NCI-H187 (cell line): ENCODE measurements at places on chromosomes 3 and 15.

DNA sequence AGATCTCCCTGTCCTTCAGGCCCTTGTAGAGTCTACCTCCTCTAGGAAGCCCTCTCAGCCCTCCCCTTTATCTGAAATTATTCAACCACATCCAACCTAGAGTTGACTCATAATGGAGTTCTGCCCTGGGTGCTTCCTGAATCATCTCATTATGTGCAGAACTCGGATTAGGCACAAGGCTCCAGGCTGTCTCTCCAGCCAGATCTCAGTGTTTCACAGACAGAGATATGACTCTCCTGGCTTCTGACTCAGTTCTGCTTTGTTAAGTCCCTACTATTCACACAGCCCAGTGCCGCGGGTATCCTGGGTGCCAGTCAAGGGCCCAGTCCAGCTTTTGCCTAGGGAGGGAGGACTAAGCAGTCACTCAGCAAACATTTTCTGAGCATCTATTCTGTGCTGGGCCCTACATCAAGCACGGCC lies 9.3 kb downstream of the STRA6 start:
- no peak for DNase-seq

GRCh38 chr15:68541743-68542142 lies 37.0 kb upstream of the CORO2B start:
- no peak for DNase-seq

DNA sequence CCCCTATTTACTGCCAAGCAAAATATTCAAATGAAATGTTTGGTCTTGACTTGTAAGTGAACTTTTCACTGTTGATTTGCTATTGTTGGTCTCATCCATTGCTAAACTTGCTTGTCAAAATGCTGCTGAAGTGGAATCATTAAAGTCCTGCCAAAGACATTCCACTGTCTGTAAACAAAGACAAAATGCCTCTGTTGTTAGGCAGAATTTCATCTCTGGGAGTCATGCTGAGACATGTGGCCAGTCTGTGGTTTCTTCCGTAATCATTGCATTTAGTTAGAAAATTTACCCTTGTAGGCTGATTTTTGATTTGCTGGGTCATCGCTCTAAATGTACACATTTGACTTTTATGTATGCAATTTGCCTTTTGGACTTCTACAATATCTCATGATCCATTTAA lies 577.7 kb downstream of the MECOM start:
- no peak for DNase-seq

GRCh38 chr3:62898530-62899496 lies 23.6 kb upstream of the CADPS start:
- no peak for DNase-seq

DNA sequence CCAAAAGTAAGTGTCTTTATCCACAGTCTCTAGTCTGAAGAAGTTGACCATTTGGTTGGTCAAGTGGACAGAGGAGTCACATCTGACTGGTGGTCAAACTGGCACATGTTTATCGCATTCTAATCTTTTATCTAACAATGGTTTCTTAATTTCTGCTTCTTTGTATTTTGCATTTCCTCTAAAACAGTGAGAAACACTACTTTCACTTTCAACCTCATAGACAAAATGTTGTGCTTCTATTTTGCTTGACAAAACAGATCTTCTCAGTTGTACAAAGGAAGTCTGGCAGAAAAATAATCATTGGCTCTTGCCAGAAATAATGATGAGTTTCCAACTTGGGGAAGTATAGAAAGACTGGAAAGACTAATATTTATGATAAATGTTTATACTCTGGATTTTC lies 103.9 kb downstream of the MME start:
- DNase-seq: no peak

DNA sequence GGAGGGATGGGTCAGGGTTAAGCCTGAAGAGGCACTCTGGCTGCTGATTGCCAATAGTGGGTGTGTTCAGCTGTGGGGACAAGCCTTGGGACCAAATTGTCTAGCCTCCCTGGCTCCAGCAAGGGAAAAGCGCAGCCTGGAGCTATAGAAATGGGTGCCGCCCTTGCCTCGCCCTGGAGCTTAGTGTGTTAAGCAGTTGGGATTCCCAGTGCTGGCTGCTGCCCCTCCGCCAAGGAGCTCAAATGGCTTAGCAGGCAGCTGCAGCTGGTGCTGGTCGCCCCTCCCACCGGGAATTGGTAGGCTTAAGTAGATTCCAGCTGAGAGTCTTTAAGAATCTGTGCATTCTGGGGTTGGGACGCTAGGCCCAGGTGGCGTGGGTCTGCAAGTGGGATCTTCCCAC lies 662.9 kb upstream of the TBL1XR1 start:
- no peak for DNase-seq

DNA sequence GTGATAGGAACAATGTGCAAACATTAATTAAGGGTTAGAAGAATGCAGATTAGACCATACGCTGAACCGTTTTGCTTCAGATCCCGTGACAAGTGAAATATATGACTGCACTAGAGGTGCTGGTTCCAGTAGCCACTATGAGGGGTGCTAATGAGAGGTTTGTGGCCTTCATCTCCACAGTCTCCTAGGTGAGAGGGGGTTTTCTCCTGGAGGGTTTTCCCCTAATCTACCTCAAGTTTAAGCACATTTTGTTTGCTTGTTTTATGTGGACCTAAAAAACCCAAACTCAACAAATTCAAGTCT lies 13.7 kb upstream of the SHF start:
- no peak for DNase-seq

- DNase-seq: no peak
Observed at GRCh38 chr3:143859465-143860203, 11.4 kb upstream of the SLC9A9 start.

DNA sequence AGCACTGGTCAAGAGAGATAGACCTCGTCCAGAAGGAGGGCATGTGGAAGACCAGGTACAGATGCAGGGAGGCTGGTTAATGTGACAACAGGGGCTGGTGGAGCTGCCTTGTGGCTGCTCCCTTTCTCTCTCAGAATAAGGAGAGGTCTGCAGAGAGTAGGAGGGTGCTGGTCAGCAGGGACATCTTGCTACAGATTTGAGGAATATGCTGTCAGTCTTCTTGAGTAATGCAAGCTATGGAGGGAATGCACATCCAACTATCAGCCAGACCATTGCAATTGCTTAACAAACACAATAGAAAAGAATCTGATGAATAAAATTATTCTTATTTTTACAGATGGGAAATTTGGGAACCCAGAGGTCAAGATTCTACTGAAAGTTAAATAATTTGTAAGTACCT lies 20.3 kb upstream of the SIAH2 start:
- no peak for DNase-seq

- DNase-seq: no peak
Observed at GRCh38 chr15:35209838-35210237, 124.7 kb upstream of the NANOGP8 start.

DNA sequence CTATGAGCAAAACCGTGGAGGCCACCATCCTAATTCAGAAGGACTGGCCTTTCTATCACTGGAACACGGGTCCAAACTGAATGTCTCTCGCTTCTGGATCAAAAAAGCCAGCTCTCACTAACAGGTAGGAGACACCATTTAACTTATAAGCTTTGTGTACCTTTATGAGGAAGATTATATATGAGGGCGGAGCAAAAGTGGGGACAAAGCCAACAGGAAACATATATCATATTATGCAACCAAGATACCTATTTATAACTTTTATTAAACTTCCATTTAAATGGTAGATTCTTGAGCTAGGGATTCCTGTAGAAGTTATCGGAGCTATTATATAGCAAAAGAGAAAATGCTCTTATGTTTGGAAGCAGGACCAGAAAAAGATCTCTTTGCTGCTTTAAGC lies 78.4 kb downstream of the IGF2BP2 start:
- DNase-seq: no peak

DNA sequence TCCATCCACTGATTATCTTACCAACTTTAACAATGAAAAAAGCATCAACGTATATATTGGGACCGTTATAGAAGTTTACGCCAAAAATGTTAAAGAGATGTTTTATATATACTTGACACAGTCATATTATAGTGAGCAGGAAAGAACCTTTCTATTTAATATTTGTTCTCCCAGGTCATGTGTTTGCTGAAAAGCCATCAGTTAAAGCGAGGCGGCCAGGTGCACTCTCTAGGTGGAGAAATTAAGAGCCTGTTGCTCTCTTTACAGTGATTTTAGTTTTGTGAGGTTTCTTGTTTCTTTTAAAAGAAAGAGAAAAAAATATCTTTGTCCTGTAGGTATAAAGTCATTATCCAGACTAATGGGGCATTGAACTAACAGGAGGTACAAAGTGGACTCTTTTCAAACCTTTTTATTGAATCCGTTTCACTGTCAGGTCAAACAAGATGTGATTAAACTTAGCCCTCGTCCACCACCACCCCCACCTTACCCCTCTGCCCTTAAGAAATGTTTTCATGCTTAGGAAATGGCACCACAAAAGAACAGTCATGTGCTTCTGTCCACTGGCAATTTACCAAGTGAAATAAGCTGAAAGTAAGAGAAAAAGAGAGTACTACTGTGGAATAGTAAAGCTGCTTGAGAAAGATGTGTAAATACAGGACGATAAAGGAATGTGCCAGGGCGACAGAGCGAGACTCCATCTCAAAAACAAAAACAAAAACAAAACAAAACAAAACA lies 279.9 kb downstream of the PTPRG start:
- DNase-seq: no peak

DNA sequence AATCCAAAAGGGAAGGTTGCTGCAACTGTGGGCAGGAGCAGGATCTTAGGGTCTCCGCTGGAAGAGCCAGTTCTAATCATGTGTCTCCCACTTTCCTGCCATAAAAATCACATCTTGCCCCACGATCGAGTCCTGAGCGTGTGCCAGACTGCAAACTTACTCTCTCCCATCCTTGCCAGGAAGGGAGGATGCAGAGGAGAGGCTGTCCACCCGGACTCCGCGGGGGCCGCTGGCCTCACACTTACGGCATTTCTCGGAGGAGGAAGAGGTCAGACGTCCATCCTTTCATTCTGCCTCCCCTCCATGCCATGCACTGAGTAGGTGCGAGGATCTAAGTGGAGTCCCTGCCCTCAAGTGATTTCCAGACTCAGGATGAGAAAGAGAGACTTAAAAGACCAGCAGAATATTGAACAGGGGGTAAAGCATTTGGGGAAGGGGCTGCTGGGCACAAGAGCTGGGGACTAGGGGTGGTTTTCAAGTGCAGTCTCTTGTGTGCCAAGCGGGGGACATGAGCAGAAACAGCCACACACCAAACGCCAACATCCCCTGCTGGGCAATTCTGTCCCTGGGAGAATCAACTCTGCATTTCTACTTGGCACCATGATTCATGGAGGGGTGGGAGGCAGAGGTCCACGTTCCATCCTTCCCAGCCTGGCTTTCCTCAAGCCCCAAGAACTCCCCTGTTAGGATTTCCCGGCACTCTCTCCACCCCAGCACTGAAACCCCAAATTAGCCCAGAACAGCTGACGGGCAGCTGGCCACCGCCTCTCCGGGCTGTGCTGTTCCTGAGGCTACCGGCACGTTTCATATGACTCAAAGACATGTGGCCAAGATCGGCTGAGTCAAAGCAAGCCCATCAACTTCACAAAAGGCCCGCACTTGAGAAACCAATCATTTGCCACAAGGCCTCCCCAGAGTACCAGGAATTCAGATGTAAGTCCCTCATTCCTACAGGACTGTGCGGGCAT lies 11.6 kb downstream of the OXTR start:
- DNase-seq: no peak

DNA sequence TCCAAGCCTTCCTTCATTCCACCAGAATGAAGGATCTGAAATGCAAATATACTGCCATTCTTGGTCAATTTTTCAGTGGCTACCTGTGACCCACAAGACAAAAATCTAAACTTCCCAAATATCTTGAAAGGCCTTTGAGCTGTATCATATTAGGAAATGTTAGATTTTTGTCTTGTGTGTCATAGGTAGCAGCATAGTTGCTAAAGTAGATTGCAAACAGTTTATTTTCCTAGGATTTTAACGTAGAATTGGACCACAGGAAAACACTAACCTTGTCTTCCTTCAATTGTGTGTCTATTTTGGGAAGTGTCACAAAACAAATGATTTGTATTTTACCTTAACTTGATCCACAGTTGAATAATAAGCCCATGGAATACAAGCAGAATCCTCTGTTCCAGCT lies 42.4 kb downstream of the CP start:
- DNase-seq: no peak

DNA sequence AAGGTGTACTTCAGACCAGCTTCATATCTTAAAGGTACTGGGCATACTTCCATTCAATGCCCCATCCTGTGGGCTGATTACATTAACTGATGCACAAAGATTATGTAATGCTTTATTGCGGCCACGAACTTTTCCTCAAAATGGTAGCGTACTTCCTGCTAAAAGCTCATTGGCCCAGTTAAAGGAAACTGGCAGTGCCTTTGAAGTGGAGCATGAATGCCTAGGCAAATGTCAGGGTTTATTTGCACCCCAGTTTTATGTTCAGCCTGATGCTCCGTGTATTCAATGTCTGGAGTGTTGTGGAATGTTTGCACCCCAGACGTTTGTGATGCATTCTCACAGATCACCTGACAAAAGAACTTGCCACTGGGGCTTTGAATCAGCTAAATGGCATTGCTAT lies 3.4 kb downstream of the SKIL start:
- DNase-seq: no peak

DNA sequence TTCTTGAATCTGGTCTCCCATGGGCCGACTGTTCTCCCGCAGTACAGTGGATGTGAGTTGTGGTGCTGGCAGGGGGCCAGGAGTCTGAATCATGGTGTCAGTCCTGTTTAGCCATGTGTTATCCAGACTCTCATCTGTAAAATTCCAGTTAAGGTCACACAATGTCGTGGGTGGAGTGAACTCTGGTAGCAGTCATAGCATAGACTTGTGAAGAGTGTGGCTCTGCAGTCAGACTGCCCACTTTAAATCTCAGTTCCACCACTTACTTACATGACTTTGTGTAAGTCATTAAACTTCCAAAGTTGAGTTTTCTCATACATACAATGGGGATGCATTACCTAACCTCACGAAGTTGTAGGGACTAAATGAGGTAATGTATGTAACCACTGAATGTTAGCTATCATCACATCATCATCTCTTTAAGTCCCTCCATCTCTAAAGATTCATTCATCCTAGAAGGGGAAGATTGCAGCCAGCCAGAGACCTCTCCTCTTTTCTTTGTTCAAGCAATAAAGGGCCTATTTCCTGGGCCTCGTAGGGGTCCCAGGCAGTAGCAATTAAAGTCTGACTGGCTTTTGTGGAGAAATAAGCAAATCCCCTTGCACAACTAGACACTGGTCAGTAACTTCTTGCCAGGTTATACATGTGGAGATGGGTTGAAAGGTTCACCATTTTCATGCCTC lies 93.9 kb downstream of the PCCB start:
- DNase-seq: no peak

DNA sequence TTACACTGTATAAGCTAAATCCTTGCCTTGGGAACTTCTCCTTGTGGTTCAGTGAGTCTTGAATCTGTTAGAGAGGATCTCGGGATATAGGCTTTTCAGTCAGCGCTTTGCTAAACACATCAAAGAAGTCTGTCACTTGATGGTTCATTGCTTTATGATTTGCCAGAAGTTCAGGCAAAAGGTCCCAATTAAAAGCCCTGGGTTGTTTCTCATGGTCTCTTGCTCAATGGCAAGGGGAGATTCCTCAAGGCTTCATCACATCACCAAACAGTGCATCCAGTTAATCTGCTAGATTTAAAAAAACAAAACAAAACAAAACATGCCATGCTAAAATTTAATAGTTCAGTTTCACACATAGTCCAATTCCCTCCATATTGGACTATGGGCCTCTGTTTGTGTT lies 114.8 kb downstream of the FILIP1L start:
- no peak for DNase-seq
